Epithelial cell of prostate (primary cell): ENCODE measurements at places on chromosomes 2 and 18.

DNA sequence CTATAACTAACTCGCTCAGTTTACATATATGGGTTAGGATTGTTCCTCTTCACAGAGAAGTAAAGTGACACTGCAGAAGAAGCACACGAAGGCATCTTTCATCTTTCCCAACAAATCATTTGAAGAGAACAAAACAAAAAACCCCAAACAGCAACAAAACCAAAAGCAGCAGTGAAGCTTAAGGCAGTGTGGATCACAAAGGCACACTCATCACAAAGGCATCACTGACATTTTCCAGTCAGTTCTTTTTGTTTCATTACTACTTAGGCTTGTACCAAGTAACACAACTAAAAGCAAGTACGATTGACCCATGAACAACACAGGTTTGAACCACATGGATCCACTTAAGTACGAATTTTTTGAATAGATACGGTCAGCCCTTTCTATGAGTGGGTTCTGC is 75.7 kb downstream of the RNF152 start:
- no peak for DNase-seq

GRCh38 chr2:16031848-16032159 is 91.5 kb downstream of the MYCN start:
- DNase-seq = no peak

DNA sequence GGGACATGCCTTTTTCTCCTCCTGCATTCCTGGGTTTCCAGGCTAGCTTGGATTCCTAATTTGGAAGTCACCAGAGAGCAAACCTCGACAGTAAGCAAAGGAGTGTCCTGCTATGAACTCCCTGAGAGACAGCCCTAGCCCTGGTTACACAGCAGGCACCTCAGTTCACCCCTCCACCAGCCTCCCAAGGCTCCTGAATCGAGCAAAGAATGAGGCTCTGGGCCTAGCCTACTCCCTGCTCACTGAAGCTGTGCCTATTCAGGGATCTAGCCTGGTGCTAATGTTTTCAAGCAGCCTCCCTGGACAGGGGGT is 66.7 kb upstream of the RMDN2 start:
- DNase-seq = no peak

GRCh38 chr2:218386505-218387368 is 4.7 kb downstream of the SLC11A1 start:
- no peak for DNase-seq

- no peak for DNase-seq
Measured at GRCh38 chr2:168692132-168692744, 110.2 kb upstream of the NOSTRIN start.

DNA sequence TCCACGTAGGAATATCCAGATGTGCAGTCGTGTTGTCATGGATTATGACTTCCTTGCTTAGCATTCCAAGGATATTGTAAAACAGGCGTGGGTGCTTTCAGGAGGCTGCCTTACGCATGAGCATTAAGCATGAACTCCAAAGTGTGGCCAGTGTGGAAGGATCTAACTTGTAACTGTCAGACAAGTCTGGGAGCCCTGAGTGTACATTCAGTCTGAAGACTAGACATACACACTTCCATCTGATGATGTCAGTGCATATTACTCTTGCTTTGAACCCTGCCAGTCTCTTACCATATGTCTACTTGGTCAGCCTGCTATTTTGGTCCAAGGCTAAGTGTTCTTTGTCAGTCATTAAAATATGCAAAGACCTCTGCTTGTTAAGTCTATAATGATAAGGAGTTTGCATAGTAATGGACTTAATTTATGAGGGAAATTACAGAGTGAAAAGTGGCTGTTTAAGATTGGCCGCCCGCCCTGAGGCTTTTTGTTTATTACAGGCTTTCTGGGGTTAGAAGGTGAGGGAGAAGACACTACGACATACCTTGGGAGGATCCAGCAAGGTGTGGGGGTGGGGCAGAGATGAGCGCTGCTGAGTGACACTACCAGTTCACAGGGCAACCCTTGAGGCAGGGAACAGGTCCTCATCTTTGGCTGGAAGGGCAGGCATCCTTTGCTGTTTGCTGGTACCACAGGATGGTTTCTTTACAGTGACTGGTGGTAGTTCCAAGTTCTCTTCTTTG is 48.3 kb downstream of the CABLES1 start:
- DNase-seq = no peak

DNA sequence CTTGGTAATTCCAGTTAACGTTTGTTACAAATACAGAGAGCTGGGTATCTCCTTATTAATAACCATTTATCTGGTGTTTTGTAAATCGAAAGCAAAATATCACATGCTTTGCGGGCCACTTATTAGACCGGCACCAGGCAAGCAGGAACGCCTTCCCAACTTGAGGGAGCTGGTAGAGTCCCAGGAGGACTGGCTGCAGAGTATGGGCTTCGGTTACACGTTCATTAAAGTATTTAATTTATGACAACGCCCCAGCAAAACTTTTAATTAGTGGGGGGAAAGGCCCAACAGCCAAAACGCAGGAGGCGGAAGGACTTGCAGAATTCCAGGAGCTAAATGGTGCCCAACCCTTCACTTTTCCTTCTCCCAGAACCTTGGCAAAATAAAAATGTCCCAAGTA is 3.7 kb downstream of the SMAD7 start:
- no peak for DNase-seq

DNA sequence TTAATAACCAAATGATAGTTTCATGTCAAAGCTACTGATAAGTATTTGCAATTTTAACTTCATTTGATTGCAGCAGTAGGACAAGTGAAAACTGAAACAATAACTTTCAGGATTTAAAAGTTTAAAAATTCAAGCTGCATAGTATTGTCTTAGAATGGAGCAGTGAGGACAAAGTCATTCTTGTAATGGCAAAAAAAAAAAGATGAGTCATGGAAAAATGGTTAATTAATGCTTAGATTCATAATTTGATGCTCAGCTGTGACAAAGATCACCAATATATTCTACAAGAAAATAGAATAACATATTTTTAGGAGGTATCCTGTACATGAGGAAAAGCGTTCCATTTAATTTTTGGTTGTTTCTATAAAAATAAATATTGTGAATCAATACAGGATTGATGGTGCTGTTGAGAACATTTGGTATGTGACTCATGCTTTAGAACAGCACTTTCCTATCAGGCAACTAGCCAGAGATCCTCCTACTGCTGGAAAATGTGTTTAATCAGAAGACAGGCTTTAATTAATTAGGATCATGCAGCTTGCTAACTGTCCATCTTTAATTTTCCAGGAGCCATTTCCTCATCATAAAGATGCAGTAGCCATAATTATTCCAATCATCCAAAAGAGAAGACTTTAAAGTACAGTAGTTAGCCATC is 239.0 kb upstream of the MMADHC start:
- no peak for DNase-seq

DNA sequence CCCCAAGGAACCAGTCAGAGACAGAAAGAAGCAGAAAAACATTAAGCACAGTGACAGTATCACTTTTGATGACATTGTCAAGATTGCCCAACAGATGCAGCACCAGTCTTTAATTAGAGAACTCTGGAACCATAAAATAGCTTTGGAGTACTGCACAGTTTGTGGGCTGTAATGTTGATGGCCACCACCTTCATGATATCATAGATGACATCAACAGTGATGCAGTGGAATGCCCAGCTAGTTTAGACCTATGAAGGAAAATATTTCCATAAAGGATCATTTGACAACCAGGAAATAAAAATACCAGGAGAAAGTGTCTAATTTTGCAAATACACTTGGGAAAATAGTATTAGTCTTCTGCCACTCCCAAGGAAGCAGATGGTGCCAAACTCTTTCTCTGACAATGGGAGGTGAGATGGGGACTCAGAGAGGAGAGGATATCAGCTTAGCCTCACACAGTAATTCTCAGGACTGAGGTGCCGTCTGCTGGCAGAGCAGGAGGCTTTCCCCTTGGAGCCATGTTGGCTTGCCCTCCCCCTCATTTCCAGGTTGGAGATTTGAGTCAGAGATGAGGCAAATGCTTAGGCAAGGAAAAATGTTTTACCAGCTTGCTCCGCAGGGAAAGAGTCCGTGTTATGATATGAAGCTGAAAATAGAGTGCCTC is 107.5 kb upstream of the CELF4 start:
- DNase-seq = no peak

DNA sequence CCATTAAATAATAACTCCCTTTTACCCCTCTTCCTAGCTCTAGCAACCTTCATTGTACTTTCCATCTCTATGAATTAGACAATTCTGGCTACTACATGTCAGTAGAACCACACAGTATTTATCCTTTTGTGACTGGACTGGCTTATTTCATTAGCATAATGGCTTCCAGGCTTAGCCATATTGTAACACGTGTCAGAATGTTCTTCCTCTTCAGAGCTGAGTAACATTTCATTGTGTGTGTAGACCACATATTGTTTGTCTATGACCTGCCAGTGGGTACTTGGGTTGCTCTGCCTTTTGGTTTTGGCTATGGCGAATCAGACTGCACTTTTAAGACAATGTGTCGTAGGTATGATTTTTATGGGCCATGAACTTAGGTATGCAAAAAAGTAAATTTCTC is 20.9 kb downstream of the TSN start:
- DNase-seq = no peak

GRCh38 chr2:148540022-148540421 is 104.5 kb upstream of the EPC2 start:
- DNase-seq = no peak

DNA sequence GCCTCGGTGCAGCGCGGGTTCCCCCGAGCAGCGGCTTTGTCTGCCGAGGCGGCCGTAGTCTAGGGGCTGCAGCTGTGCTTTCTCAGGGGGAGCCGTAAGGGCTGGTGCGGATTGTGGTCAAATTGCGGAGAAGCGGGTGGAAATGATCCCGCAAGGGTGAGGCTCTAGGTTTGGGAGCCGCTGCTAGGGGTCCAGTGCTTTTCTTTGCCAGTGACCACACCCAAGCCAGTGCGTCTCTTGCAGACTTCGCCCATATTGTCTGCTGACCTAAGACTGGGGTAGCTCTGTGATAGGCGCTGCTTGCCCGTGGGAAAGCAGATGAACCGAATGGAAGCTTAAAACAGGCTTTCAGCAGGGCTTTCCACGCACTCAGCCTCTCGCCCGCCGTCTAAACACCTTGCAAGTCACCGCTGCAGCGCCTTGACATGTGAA is 2.1 kb downstream of the DPYSL5 start:
- no peak for DNase-seq

DNA sequence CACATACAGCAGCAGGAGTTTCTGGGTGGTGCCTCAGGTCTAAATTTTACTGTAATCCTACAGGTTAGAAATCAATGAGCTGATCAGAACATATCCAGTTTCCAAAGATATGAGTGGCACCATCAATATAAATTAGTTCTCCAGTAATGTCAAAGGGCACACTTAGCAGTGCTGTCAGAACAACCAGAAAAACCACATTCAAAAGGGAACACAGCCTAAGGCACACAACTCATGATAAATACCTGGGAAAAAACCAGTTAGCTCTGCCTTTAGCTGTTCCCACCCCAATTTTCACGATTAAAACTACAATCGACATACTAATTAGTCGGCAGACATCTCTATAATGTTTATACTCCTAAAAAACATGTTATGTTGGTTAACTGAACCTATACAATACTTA is 31.5 kb downstream of the ATP8B1 start:
- DNase-seq = no peak

GRCh38 chr2:220006152-220006621 is 378.8 kb downstream of the SLC4A3 start:
- DNase-seq = no peak

GRCh38 chr18:63132819-63133200 is 186.8 kb downstream of the BCL2 start:
- no peak for DNase-seq

GRCh38 chr2:135664623-135665068 is 77.0 kb upstream of the UBXN4 start:
- peak; percentile 60 for DNase-seq

DNA sequence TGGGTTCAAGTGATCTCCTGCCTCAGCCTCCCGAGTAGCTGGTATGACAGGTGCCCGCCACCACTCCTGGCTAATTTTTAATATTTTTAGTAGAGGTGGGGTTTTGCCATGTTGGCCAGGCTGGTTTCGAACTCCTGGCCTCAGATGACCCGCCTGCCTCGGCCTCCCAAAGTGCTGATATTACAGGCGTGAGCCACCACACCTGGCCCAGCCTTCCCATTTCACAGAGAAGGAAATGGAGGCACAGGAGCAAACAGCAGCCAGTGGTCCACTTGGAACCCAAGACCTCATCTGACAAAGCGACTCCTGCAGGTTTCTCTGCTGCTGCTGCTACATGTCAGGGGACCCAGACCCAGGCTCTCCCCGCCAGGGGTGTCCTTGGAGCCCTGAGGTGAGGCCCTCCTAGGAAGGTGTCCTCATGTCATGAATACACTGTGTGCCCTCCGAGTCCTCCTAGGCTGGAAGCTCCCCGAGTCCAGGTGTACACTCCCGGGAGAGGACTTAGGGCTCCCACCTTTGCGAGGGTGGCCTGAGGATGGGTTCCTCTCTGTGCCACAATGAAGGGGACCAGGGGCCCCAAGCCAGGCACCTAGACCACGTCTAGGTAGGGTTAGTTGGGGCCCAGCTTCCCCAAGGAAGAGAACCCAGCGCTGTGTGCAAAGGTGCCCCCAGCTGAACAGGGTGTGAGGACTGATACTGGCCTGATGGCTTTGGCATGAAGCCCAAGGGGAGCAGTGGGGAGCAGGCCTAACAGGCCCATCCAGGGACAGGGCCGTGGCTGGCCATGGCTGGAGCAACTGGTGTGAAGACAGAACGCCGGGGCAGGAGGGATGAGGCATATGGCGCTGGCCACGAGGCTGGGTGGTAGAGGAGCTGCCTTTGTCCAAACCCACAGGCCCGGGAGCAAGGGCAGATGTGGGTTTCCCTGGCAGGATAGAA is 56.1 kb downstream of the HS6ST1 start:
- no peak for DNase-seq
